Activated CD4-positive, alpha-beta T cell treated with anti-CD3 and anti-CD28 coated beads for 36 hours (primary cell): ENCODE measurements at places on chromosomes 1 and 21.

- no peak for DNase-seq
Measured at GRCh38 chr1:81183553-81183952, 617.2 kb upstream of the ADGRL2 start.

- DNase-seq, result no peak
Measured at GRCh38 chr1:112731451-112731850, 16.3 kb upstream of the PPM1J start.

GRCh38 chr1:9331016-9331415, 38.3 kb downstream of the SPSB1 start:
- DNase-seq, result no peak

DNA sequence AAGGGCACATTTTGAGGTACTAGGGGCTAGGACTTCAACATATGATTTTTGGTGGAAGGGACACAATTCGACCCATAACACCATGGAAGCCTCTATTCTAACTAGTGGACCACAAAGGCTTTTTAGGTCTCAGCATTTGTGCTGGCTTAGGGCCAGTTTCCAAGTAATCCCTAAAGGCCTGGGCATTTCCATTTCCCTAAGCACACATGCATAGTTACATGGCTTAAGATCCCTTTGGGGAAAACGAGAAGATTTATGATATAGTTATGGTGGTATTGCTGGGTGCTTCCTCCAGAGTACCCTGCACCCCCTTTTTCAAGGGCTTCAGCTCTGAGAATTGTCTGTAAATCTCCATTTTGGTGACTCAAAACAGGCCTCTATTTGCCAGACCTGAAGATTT, 28.2 kb upstream of the TMEM54 start:
- no peak for DNase-seq

GRCh38 chr1:9904596-9904995, 5.5 kb downstream of the CTNNBIP1 start:
- DNase-seq, result no peak

DNA sequence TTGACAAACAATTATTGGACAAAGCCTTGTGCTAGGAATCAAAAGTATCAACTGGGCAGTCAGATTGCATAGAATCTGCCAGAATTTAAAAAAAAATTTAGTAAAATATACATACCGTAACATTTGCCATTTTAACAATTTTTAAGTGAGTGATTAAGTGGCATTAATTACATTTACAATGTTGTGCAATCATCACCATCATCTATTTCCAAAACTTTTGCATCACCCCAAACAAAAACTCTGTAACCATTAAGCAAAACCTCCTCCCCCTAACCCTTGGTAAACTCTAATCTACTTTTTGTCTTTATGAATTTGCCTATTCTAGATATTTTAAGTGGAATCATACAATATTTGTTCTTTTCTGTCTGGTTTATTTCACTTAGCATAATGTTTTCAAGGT, 182.8 kb downstream of the LMO4 start:
- DNase-seq, result no peak

GRCh38 chr1:5921671-5922070, 70.6 kb downstream of the NPHP4 start:
- DNase-seq, result no peak

GRCh38 chr1:15107058-15107687, 46.4 kb upstream of the TMEM51 start:
- no peak for DNase-seq

DNA sequence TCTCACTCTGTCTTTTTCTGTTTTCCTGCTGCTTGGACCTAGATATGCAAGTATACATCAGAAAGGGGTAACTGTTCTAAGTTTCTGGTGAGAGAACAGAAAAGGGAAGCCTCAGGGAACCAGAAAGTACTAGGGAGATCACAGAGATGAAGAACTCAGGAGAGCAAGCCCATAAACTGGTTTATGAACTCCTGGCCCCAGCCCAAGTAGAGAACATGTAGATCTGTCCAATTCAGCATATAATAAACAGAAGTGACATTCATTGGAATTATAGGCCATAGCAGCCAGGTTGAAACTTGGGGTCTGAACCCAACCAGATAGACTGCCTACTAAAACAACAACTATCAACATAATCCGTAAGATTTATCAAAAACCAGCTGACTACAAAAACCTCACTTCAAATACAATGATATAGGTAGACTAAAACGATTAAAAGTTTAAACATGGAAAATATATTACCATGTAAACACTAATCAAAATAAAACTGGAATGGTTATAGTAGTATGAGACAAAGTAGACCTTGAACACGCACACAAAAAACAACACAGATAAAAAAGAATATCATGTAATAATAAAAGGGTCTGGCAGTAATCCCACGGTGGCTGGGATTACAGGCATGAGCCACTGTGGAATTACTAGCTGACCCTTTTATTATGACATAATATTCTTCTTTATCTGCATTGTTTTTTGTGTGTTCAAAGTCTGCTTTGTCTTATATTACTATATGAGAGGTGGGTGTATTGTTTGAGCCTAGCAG, 65.0 kb downstream of the ZSWIM5 start:
- no peak for DNase-seq

DNA sequence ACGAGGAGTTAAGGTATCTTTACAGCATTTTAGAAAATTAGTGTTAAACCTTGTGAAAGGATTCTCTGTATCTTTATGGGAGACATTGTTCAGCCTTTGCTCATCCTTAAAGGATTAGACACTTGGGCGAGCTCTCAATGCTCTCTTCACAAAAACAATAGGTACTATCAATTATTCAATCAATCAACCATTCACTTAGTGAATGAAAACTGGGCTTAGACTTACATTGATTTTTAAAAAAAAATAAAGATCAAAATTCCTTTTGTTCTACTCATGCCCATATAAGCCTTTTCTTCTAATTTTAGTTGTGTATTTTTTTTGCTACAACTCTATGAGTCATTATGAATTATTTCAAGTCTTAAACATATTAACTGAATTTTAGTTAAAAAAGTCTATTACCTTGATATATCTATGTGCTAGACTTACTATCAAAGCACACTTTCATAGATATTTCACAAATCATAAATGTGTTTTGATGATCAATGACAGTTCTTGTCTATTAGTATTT, 181.2 kb downstream of the DPYD start:
- no peak for DNase-seq

DNA sequence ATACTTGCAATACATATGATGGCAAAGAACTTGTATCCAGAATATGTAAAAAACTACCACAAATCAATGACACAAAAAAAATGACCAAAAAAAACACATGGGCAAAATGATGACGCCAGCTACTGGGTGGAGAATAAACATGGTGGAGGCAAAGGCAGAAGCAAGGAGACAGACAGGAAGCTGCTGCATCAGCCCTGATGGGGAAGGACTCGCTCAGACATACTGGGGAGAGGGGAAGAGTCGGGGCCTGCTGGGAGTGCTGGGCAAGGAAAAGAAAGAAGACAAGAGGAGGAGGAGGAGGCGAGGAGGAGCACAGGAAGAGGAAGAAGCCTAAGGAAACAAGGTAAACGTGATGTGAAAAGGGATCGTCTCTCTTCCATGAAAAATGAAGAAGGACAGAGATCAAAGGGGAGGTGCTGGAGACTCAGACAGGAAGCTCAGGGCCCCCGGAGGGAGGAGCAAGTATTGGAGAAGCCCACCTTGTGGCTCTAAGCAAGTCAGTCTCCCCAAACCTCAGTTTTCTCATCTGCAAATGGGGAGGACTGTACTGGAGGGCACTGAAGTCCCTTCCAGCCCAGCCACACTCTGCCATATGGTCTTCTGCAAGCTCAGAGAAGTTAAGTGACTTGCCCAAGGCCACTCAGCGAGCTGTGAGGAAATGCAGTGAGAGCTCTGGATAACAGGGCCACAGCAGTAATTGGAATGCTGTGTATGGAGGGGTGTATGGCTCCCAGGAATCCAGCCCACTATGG, 24.2 kb downstream of the OLFML2B start:
- DNase-seq, result no peak

- no peak for DNase-seq
Measured at GRCh38 chr1:65434255-65434654, 13.8 kb downstream of the LEPR start.

- no peak for DNase-seq
Measured at GRCh38 chr1:96309783-96310182, 411.8 kb upstream of the PTBP2 start.

GRCh38 chr1:159918352-159919200, 6.7 kb downstream of the TAGLN2 start:
- no peak for DNase-seq

- DNase-seq, result peak; percentile 63
Measured at GRCh38 chr1:207579436-207579799, 65.5 kb upstream of the CR1L start.

DNA sequence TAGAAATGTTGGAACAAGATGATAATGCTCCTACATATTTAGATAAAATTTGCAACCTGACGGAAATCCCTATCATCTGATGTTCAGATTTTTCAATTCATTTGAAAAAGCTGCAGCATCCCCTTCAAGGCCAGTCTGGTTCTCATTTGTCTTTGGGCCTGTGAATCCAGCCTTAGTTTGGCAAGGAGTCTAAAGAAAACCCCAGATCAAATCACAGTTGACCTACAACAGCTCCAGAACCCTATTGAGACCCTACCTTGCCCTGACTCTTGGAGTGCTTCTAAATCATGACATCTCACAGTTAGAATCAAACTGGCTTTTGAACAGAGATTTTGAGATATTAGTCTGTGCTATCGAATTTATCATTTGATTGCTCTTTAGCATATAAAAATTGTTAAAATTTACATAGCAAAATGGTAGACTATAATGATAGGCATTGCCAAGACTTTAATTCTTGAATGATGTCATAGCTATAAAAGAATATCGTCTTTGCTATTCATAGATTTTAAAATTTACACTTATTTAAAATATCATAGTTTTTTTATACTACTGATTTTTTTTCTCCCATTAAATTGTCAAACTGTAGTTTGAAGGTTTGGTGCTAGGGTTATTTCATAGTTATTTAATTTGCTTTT, 2.2 kb downstream of the PPP2R5A start:
- no peak for DNase-seq

GRCh38 chr1:51949014-51949702, 41.3 kb downstream of the RAB3B start:
- no peak for DNase-seq

- no peak for DNase-seq
Measured at GRCh38 chr1:55702064-55702463, 486.9 kb upstream of the USP24 start.

GRCh38 chr1:158724442-158724841, 3.9 kb upstream of the OR6K3 start:
- DNase-seq, result no peak

DNA sequence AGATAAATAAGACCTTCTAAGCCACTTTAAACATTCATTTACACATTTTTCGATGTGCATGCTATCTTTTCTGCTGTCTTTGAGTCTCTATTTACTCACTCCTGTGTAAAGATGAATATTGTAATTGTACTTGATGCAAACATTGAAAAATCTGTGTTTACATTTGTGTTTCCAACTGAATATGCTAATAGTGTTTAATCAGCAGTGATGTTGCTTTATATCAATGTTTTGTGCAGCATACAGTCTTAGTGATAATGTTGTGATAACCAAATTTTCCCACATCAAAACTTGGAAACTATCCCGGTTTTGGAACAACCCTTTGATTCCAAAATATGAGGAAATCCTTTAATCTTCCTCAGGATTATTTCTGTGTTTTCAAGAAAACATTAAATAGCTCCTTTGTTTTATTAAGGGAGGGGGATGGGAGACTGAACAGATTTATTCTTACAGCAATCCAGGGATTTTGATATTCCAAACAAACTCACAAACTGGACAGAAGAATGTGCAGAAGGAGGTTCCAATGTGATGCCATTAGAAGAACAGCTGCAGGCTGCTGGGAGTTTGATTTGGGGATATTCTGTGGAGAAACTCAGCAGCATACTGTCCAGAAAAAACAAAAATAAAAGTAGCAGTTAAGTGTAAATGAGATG, 248.0 kb downstream of the S1PR1 start:
- DNase-seq, result no peak

- no peak for DNase-seq
Measured at GRCh38 chr1:198845271-198845670, 206.4 kb downstream of the PTPRC start.

DNA sequence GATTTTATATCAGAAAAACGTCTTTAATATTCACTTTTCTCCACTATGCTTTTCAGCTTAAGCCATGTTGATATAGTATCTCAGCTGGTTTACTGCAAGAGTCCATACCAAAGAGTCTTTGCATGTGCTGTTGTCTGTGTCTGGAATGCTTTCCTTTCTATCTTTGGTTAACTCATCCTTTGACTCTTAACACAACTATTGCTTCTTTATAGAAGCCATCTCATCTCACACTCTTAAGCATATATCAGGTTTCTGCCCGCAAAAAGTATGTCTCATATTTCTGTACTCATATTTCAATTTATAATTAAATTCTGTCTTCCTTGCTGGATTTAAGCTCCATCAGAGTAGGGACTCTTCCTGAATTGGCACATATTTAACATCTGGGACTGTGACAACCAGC, 220.9 kb upstream of the KCNK2 start:
- no peak for DNase-seq

GRCh38 chr1:243902100-243902499, 52.1 kb upstream of the AKT3 start:
- DNase-seq, result no peak

- no peak for DNase-seq
Measured at GRCh38 chr21:25179116-25179515, 428.2 kb downstream of the MRPL39 start.

DNA sequence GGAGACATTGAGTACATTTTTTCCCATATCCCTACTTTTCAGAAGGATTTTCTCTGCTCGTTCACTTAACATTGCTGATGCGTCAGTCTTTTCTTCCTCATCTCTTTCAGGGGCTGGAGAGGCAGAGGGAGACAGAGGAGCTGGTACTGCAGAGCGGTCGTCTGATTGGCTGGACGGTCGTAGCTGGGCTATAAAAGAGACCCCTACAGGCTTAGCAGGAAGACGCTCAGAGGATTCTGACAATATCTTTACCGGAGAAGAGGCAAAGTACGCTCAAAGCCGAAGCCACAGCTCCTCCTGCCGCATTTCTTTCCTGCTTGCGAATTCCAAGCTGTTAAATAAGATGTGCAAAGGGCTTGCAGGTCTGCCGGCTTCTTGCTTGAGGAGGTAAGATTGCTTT, at the start of gene RGS4:
RGS4 (plus strand) TSS at position 220 of the 400 bp plus-strand sequence; CDS start at position 344, 124 bp downstream.
- DNase-seq, result no peak

- DNase-seq, result no peak
Measured at GRCh38 chr21:45860493-45861155, 120.9 kb upstream of the COL6A1 start.

GRCh38 chr1:28132171-28133167, 44.0 kb downstream of the PTAFR start:
- no peak for DNase-seq

GRCh38 chr1:200040481-200041138, 13.1 kb downstream of the NR5A2 start:
- DNase-seq, result no peak

DNA sequence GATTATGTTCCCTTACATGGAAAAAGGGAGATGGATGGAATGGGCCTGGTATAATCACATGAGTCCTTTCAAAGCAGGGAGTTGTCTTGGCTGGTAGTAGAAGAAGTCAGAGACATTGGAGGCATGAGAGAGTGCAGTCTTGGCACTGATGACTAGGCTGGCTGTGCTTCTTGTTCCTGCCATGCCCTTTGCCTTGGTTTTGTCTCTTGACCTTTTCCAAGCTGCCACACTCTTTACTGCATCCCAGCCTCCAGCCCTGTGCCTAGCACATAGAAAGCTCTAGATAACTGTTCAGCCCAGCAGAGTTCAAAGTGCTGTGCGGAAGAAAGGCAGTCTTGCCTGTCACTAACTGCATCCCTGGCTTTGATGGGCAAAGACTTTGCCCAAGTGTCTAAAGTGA, 412.6 kb downstream of the PRDM2 start:
- no peak for DNase-seq
